CD4-positive, alpha-beta T cell treated with Interleukin-6 at 100 ng/mL for 8 hours (primary cell): ENCODE measurements at places on chromosomes 2 and 18.

DNA sequence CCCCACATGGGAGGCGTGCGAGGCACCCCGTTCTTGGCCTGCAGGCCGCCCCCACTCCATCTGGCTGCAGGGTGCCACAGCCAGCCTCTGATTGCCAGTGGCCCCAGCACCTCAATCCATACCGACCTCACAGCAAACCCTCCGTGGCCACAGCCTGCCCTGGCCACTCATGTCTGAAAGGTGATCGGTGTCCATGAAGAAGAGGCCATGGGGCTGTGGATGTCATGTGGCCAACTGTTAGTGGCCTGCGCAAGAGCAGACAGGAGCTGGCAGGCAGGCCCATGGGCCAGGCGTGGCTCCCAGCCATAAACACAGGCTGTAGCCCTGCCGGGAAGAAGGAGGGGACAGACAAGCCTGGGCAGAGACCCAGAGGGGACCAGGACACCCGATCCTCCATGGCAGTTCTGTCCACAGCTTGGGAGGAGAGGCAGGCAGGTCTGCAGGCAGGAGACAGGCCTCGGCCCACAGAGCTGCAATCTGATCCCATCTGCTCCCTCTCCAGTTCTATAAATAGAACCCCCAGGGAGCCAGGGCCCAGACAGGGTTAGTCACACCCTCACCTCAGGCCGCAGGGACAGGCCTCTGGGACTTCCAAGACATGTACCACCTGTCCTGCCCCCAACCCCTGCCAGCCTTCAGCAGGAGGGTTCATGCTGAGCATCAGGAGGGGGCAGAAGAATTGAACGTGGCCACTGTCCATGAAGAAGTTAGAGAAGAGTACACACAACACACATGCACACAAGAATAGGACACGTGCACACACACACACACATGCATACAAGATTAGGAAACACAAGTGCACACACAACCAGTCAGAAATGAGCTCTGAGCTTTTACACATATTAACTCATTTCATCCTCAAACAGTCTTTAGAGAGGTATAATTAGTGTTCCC is 16.9 kb downstream of the STEAP3 start:
- no peak for DNase-seq

GRCh38 chr2:96816836-96817702 is 1.0 kb downstream of the CNNM3 start:
- no peak for DNase-seq

GRCh38 chr2:164080486-164080885 is 344.7 kb upstream of the FIGN start:
- DNase-seq: no peak

- no peak for DNase-seq
These were observed 115.5 kb downstream of the KCTD1 start for GRCh38 chr18:26432651-26433424.

DNA sequence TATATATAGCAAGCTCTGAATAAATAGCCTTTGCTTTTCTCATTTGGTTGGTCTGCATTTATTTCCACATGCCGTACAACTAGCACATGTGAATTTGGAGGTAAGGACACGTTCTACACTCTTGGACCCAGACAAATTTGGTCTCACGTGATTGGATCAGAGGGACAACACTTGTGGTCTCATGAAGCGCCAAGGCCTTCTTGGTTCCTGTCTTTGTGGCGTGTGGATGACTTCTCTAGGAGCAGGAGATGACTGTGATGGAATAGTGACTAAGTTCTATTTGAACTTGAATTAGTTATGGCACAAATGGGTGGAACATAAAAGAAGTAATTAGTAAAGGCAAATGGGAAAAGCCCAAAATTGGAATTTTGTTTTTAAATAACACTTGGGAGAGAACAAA is 206.9 kb downstream of the BCL2 start:
- DNase-seq: no peak

GRCh38 chr2:223760838-223761502 is 76.4 kb downstream of the AP1S3 start:
- peak; percentile 41 for DNase-seq

DNA sequence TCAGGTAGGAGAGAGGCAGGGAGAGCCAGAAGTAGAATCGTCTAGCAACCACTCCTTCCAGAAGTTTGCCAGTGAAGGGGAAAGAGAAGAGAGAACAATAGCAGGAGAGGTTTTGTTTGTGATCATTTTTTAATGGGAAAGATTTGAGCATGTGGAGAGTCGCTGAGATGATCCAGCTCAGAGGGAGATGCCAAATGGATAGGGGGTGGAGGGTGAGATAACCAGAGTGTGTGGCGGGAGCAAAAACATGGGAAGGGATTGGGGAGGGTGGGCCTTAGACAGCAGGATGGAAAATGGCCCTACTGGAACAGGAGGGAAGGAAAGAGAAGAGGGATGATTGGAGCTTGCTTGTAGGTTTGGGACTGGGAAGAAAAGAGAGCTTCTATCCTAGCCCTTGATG is 269.8 kb downstream of the GLI2 start:
- DNase-seq: no peak

DNA sequence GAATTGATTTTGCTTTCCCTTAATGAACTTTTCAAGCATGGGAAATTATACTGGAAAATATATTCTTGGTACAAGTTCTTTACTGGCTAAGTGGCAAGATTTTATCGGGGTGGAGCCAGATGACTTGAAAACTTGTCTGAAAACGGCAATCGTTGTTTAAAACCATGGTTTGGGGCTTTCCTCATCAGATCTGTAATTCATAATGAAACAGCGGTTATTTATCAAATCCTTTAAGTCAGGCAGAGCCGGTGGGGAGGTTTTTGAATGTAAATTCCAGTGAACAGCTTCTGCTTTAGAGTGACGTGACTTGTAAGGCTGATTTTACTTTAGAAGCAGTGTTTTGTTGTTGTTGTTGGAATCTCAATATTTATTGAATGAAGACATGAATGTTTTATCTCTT is 2.6 kb downstream of the SEC11C start:
- DNase-seq: no peak

DNA sequence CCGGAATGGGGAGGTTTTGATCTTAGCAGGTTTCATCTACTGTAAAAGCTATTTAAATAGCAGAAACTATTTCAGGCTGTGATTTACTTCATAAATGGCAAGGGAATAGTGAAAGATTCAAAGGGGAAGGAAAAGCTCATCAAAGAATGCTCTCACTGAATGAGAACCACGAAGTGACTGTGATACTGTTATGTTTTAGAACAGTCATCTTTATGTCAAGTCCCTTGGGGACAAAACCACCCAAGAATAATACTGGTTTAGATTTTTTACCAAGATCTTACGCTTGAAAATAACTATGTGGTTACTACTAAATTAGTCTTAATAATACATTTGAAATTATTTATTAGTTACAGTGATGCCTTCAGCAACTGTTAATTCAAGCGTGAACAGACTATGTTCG is 28.1 kb downstream of the FARSB start:
- no peak for DNase-seq

- no peak for DNase-seq
These were observed 185.4 kb upstream of the FAM98A start for GRCh38 chr2:33784488-33784887.

GRCh38 chr18:47166294-47166693 is 9.9 kb downstream of the IER3IP1 start:
- DNase-seq: no peak

- DNase-seq: no peak
These were observed 909.2 kb upstream of the FANCL start for GRCh38 chr2:59150217-59150849.

GRCh38 chr18:68533641-68534040 is 181.3 kb downstream of the TMX3 start:
- no peak for DNase-seq

DNA sequence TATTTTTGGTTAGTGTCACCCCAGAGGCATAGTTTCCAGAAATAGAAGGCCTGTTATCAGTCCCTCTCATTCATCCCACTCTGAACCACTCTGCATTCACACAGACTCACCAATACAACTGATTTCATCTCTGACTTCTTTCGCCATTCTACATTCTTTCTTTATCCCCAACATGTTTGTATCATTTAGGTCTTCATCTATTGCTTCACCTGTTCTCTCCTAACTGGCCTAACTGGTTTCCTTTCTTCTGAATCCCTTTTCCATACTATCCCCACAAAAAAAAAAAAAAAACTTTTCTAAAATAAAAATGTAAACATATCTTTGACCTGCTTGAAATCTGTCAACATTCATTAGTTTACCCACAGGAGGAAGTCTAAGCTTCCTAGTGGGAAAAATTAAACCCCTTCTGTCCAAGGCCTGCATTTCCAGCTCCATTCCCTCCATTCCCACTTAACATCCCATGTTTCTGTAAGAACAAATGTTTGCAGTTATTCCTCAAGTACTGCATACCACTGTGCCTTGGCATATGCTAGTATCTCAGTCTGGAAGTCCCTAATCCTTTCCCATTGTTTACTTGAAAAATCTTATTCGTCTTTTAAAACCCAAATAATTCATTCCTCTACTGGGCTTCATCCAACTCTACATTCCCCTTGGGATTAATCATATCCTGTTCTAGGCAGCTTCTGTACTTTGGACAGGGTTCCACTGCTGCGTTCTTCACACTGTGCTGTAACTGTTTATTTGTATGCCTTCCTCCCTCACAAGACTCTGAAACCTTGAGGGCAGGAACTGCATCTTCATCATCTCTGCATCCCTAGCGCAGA is 68.5 kb downstream of the FIGN start:
- DNase-seq: no peak

- DNase-seq: no peak
These were observed 157.4 kb downstream of the DOK6 start for GRCh38 chr18:69558052-69558451.

GRCh38 chr2:167048829-167049228 is 160.5 kb downstream of the XIRP2 start:
- no peak for DNase-seq

DNA sequence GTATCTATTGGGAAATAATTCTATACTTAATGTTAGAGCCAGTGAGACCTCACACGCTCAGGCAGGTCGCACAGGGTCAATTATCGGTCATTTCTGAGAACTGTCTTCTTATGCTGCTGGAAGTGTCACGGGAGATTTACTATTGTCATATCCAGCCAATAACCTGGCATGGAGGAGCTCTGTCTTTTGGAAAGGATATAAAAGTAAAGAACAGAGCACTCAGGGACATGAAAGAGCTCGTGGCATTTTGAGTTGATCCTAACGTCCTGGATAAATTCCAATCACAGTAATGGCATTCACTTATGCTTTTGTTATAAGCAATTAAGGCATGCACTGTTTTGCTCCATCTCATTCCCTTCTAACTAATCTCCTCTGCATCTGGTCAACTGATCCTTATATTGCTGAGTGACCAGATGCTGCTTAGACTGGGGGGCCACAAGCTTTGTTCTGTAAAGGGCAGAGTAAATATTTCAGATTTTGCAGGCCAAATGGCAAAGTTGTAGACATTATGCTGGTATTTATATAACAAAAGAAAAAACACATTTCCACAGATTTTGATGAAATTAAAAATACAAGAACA is 453.5 kb upstream of the SMIM21 start:
- DNase-seq: no peak
